Thoracic aorta (tissue), 2 donors: ENCODE measurements at places on chromosomes 5 and 9.

DNA sequence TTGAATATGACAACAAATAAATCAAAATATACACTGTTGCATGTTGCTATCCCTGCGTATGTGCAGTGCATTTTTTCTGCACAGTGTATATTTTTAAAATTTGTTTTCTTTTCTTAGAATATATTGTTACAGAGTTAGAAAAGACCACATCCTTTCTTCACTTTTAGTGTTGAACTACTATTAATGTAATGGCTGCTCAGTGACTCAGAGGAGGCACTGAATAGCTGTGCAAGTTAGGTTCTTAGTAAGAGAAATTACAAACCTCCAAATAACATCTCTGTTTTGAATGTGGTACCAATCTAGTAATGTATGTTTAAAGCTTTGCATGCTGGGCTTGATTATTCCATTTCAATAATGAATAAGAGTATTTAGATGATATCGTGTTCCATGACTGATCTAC, 208.9 kb upstream of the PRR16 start:
- no peak for DNase-seq

DNA sequence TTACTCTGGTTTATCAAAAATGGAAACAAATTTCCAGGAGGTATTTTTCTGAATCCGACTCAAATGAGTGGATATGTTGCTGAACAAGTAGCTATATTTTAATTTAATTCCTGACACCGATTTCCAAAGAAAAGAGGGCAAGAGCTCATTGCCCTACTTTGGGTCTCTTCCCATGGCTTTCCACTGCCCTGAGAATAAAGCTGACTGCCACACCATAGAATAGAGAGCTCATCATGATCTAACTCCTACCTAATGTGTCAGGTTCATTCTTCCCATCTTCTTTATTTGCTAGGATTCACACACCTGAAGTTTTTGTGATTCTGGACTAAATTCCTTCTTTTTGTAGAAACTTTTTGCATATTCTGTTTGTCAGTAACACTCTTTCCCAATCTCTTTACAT, 792.1 kb downstream of the DTWD2 start:
- DNase-seq = no peak

- DNase-seq = no peak
These were observed 80.1 kb upstream of the DMAC1 start for GRCh38 chr9:7879551-7880245.

GRCh38 chr5:164217464-164217863, 712.0 kb downstream of the MAT2B start:
- DNase-seq = no peak

DNA sequence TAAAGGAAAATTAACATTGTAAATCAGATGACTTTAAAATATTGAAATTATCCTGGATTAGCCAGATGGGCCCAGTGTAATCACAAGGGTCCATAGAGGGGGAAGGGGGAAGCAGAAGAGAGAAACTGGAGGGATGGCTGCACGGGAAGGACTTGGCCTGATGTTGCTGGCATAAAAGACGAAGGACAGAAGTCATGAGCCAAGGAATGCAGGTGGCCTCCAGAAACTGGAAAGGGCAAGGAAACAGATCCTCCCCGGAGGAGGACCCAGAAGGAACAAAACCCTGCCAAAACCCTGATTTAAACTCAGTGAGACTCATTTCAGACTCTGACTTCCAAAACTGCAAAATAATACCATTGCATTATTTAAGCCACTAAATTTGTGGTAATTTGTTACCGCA, 100.2 kb downstream of the ADAMTS2 start:
- no peak for DNase-seq

DNA sequence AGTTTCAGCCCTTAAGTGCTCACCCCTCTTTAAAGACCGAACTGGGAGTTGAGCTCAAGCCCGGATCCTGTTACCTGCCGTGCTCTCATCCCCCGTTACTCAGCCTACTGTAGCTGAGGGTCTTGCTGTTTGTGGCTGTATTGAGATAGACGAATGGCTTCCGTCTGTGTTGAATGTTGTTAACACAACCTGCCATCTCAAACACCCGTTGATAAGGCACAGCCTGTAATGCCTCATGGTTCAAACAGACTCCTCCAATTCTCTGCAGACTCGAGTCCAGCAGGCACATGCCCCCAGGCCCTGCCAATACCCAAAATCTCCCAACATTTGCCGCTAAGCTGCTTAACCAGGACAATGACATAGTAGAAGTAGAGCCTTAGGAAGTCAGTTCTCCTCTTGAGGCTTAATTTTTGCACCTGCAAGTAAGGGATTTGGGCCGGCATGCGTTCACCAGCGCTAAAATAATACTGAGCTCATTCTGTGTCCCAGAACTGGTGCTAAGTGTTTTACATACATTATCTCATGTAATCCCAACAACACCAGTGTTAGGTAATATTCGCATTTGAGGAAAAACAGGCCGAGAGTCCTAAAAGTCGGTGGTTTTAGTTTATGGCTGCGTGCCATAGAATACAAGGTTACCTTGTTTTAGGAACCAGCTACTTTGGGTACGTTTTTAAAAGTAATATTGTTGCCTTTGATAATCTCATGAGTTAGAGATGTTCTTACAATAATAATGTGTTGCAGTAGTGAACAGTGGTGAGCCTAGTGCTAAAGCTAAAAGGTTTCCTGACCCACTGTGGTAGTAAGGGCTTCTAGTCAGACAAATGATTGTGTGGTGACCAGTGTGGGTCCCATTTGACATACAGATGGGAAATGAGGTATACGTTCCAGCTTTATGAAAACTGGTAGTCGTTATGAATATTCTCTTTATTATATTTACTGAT, 1.5 kb upstream of the RFX3 start:
- DNase-seq = no peak

DNA sequence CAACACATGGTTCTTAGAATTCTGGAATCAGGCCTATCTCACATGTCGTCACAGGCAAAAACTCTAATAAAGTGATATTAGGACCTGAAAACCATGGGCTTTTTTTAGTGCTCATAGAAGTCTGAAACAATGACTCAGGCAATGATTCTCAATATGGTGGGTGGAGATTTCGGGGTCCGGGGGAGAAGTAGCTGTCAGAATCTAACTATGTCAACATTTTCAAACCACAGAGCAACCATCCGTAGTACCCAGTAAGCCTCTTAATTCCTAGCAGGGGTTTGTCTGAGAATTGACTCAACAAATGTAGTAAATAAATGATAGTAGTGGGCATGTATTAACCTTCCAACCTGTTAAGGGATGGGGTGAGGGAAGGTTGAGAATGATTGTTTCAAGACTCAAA, 2.6 kb downstream of the AMACR start:
- DNase-seq = no peak

DNA sequence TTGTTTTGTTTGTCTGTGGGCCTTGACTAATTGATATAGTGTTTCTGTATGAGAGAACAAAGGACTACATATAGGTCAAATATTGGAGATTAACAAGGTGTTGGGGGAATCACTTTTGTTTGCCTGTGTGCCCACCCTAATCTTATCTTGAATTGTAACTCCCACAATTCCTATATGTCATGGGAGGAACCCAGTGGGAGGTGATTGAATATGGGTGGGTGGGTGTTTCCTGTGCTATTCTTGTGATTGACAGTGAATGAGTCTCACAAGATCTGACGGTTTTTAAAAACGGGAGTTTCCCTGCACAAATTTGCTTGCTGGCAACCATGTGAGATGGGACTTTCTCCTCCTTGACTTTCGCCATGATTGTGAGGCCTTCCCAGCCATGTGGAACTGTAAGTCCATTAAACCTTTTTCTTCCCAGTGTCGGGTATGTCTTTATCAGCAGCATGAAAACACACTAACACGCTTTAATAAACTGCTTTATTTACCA, 64.9 kb upstream of the HSPB3 start:
- no peak for DNase-seq

- no peak for DNase-seq
These were observed 26.1 kb downstream of the MAP1B start for GRCh38 chr5:72133212-72133990.

DNA sequence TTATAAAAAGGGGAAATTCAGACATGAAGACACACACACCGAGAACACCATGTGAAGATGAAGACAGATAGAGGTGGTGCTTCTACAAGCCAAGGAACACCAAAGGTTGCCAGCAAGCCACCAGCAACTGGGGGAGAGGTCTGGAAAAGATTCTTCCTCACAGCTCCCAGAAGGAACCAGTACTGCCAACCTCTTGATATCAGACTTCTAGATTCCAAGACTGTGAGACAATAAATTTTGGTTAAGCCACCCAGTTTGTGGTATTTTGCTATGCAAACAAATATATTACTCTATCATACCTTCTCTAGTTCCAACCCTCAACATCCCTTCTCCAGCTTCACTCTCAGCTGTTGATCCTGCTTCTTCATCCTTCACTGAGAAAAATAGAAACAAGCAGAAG, 451.1 kb downstream of the EBF1 start:
- no peak for DNase-seq

DNA sequence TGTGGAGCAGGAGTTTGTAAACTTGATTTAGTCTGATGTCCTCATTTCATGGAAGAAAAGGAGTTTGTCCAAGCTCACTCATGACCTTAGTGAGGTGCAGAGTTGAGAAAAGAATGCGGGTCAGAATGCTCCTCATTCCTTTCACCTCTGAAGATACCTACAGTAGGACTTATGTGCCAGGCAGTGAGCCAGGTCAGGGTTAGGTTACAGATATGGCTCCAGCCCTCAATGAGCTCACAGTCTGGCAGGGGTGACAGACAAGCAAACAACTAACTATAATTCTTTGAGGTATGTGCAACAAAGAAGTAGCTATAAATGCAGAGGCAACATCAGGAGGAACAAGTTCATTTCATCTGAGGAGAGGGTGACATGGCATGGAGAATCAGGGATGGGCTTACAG, 102.5 kb downstream of the SPATA31D1 start:
- no peak for DNase-seq

DNA sequence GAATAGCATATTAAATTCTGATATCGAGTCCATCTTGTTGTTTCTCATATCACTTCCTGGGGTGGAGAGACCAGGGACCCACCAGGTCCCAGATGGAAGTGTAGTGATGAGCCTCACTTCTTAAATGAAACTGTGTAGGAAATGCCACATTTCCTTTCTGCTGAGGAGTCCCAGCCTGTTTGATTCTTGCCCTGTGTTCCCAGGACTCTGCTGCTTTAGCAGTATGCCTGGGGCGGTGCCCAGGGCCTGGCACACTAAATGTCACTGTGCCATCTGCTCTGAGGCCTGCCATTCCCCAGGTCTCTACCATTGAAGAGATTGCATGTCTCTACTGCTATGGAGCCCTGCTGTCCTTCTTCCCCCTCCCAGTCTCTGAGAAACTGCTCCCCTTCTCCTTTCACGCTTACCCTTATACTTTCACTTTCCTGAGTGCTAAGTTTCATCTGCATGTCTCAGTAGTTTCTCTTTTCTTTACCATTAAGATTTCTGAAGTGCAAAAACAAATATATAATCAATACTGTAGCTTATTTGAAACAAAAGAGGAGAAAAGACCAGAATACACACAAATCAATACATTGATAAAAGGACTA, 260.4 kb downstream of the GABRB2 start:
- DNase-seq = no peak

- DNase-seq = no peak
These were observed 20.8 kb upstream of the SLC44A1 start for GRCh38 chr9:105223544-105224140.

DNA sequence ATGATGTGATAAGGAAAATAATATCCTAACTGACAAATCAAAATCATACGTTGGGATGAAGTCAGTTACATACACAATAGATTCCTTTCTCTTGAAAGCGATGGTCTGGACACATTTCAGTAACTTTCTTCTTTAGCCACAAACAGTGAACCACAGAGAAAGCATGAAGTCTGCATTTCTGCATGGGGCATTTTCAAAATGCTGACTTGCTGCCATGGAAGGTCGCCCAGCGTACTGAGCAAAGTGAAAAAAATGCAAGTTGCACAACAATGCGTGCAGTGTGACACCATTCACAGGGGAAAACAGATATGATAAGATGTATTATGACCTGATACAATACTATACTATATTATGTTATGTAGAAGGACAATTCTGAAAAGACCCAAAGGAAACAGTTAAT, 146.3 kb downstream of the SNX18 start:
- no peak for DNase-seq

- no peak for DNase-seq
These were observed 8.9 kb downstream of the ITGA1 start for GRCh38 chr5:52796516-52797103.

DNA sequence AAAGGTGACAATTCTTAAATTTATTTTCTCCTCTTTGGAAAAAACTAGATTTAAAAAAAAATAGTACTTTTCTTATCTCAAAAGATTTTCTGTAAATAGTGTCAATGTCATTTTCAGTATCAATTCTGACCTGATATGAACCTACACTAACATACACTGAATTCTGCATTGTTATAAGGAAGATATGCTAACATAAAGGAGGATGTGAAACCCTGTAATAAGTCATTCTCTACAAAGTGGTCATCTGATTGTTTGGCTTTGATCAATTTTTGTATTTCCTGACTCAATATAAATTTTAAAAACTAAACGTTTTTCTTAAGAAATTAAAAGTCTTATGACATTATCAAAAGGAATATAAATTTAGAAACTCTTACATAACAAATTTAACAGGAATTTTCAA, 233.6 kb upstream of the EDIL3 start:
- no peak for DNase-seq

DNA sequence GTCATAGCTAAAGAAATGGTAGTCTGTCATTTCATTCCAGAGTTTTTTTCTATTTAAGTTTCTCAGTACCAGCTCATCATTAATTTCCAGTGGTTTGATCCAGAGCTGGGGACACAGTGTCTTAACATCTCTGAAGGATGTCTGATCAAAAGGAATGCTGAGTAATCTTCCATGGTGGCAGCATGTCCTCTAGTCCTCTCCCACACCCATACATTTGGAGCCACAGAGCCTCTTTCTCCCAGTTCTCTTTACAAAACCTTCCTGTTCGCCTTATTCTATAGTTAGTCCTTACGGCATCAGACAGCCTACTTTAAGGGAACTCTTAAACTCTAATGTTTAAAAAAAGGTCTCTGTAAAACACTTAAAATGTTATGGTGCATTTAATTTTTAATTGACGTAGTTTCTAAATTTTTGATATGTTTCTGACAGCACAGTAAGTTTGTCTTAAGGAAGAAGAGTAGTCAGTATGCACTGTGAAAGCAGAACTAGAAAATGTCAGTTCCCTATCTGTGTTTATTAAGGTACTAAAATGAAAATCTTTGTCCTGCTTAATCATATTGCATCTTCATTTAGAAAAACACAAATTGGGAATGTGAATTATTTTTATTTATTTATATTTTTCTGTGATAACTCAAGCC, 96.8 kb downstream of the INIP start:
- DNase-seq = no peak

GRCh38 chr9:115637661-115638060, 515.9 kb upstream of the PAPPA start:
- DNase-seq = no peak
